ENCODE measurements at places on chromosomes 5 and 9. TPM values are rescaled to one million over a fixed set of nuclear protein-coding genes. Genes with fewer than 3 reads are reported as not detected.

The PCSK1 gene
- total RNA-seq, result not detected

The IRX2 gene
- 56.4 TPM for total RNA-seq

The PCDHGC4 gene
- total RNA-seq, result 1.8 TPM

The PDE8B gene
- 4.9 TPM for total RNA-seq

The NUTM2F gene
- not detected for total RNA-seq

The ADCY2 gene
- 0.17 TPM for total RNA-seq

The HRCT1 gene
- 10.8 TPM for total RNA-seq

The FOXI1 gene
- not detected for total RNA-seq

The SNCAIP gene
- 4.0 TPM for total RNA-seq

The LCN2 gene
- total RNA-seq, result 14.3 TPM
